Forelimb muscle (tissue), 1 donor: ENCODE measurements at places on chromosomes 16 and 17. TPM values are rescaled to one million over a fixed set of nuclear protein-coding genes. Genes with fewer than 3 reads are reported as not detected.

Gene GDPD3
- 5.4 TPM for polyA plus RNA-seq

DNA sequence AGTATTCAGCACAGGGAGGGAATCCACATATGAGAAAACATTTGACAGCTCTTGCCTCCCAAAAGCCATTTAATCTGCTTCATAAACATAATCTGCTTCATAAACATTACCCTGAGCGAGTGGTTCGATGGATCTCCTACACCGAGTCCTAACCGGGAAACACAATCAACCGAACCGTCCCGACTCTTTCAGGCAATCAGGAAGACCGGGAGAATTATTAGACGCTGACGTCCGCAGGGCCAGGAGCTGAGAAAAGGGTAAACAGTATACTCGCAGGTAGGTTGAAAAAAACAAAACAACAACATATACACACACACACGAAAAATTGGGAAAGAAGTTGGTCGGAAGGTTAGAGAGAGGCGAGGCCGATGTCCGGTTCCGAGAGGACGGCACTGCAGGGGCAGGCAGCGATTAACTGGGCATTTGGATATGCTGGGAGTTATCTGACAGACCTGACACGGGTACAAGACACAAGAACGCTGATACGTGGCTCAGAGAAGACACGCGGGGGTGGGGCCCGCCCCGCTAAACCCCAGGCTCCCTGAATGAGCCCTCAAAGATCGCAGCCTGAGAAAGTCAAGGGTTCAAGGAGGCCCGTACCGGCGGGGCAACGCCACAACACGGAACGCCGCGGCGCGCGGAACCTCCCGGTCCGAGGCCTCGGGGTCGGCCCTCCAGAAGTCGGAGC is 585 bp downstream of the AP1G1 start:
- no peak for DNase-seq

GRCh38 chr16:12815361-12815760 is 11.7 kb upstream of the CPPED1 start:
- DNase-seq, result no peak

DNA sequence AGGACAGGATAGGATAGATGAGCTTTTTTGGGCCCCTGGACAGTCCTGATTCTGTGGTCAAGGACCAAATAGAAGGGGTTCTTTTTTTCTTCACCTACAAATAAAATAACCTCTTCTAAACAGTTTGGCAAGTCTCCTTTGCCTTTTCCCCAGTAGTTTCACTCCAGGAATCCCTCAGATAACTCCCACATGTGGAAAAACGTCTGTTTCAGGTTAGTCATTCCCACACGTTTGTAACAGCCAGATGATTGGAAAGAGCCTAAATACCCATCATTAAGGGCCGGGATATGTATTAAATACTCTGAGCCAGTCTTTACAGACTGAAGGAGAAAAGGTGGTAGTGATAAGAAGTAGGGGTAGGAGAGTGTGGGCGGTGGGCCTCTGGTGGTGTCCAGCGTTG is 58.3 kb downstream of the PLD6 start:
- DNase-seq, result no peak

DNA sequence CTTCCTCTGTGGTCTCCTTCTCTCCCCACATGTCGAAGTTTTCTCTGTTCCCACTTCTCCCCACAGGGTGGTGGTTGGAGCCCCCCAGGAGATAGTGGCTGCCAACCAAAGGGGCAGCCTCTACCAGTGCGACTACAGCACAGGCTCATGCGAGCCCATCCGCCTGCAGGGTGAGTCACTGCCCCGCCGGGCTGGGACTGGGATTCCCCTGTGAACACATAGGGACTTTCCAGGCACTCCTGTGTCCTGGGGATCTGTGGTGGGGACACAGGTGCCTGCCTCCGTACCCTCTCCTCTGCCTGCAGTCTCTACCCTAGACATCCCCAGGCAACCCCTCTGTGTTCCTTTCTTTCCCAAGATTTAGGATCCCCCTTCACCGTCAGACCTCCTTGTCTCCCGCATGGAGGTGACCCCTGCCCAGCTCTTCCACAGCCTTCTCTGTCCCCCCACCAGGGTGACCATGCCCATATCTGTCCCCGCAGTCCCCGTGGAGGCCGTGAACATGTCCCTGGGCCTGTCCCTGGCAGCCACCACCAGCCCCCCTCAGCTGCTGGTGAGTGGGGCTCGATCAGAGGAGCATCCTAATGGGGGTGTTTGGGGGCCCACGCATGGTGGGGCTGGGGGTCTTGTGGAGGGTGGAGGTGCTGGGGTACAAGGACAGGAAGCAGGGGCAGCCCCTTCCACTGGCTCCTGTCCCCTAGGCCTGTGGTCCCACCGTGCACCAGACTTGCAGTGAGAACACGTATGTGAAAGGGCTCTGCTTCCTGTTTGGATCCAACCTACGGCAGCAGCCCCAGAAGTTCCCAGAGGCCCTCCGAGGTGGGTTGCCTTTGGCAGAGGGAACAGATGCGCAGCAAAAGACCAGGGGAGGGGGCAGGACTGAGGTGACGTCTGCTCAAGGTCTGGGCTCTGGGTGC is 5.8 kb downstream of the ITGAM start:
- no peak for DNase-seq

- DNase-seq, result no peak
Measured at GRCh38 chr16:30910427-30911029, 12.8 kb upstream of the FBXL19 start.

Gene C1QTNF8
- polyA plus RNA-seq, result not detected

Gene RAI1
- 17.8 TPM for polyA plus RNA-seq

GRCh38 chr17:73401911-73402310 is 90.1 kb upstream of the CDC42EP4 start:
- no peak for DNase-seq

DNA sequence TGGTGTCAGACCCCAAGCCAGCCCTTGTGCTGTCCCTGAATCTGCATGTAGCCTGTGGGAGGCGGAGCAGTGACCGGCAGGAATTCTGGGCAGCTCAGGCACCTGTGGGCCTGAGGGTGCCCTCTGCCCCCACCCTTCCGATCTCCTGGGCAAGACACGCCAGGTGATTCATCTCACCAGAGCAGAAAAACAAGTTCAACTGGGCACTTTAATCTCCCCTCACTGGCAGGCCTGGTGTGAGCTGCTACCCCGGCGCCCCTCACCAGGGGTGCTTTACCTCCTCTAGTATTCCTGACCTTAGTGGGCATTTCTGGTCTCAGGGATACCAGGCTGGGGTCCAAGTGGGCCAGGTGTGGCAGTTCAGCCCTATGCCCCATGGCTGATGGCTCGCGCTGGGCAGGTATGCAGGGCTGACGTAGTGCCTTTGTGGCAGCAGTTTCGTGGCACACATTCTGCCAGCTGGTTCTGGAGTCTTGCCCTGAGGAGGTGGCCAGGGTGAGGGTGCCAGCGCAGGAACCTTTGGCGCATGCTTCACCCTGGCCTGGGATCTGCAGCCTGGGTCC is 6.0 kb downstream of the ERBB2 start:
- DNase-seq, result no peak

- no peak for DNase-seq
Measured at GRCh38 chr16:4364196-4365013, 7.2 kb upstream of the VASN start.
